SK-N-SH (cell line): ENCODE measurements at places on chromosomes 2 and 18. TPM values are rescaled to one million over a fixed set of nuclear protein-coding genes. Genes with fewer than 3 reads are reported as not detected.

SCG2 gene
- polyA plus RNA-seq: 373 and 509 TPM in 2 replicates

PFN4 gene
- 0.54 and 0.61 TPM in 2 replicates for polyA plus RNA-seq

STPG4 gene
- polyA plus RNA-seq: 0.20 and 0.21 TPM in 2 replicates

THAP4 gene
- 46.0 and 64.7 TPM in 2 replicates for polyA plus RNA-seq

SLC30A3 gene
- polyA plus RNA-seq: 0.68 and 1.1 TPM in 2 replicates

CFAP53 gene
- polyA plus RNA-seq: 1.6 TPM in 2 replicates

ATOH8 gene
- polyA plus RNA-seq: 5.6 and 6.4 TPM in 2 replicates

ASPRV1 gene
- 0.20 and 0.23 TPM in 2 replicates for polyA plus RNA-seq
